AG09319 (cell line): ENCODE measurements at places on chromosomes 7 and 10.
A peak's percentile ranks its signal among the peaks of the same experiment; 100 is the strongest.

DNA sequence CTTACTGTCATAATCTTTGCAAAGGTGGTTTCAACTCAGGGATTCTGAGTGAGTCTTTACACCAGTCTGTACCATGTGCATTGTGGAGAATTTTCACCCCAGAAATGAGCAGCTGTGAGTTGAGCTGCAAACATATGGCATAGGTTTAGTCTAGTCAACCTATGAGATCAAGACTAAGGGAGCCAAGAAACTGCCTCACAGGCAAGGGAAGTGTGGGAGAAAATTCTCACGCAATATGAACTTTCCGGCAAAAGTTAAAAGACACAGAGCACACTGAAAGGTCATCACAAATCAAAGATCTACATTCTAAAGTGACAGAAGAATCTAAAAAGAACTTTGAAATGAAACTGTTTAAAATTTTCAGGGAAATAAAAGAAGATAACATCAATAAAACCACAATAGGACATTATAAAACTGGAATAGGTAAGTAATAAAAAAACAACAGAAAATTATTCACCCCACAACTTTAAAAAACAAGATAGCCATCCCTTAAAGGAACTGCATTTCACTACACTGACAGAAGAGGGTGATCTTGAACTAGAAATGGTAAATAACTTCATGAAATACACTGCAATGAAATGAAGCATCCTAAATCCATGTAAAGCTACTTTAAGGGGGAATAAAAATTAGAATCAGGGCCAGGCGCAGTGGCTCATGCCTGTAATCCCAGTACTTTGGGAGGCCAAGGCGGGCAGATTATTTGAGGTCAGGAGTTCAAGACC lies 63.5 kb downstream of the LGI1 start:
- no peak for DNase-seq

DNA sequence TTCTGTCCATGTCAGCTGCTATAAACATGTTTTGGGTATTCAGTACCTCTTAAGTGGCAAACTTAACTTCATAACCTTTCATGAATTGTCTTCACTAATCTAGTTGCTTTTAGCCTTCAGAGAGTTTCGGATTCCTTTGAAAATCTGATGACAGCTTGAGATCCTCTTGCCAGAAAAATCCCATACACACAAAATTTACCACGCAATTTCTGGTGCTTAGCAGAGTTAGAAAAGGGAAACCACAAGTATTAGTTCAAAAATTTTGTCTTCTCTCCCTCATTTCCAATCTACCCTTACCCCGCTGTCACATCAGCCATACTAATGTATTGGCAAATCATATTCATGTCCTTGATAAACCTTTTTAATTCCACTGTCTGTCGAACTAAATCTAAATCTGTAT lies 72.7 kb upstream of the TMEM106B start:
- no peak for DNase-seq

GRCh38 chr10:80829562-80829961 lies 291.9 kb downstream of the SH2D4B start:
- DNase-seq, result no peak

DNA sequence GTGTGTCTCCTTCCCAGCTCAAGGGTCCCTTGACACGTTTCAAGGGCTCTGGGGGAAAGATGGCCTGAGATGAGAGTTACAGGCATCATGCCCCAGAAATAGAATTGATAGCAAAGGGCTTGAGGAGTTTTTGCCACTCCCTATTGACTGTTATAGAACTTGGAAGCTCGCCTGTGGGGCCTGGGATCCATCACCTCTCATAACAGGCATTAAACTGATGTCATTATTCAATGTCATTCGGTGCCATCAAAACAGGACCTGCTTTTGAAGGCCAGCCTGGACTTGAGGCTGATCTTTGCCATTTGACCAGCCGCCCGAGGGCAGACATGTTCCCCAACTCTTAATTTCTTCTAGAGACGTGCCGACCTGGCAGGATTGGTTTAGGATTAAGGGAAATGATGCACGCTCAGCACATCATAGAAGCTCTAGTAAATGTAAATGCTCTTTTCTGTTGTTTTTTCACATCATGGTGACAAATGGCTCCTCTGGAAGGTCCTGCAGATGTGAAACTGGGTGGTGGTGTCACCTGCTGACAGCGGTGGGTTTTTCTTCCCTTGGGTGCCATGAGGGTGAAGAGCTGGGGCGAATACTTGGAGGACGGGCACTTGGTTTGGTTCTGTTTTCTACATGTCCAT lies 16.7 kb upstream of the KLF6 start:
- no peak for DNase-seq

- no peak for DNase-seq
Measured at GRCh38 chr7:151511946-151512345, 7.7 kb downstream of the RHEB start.

- DNase-seq, result no peak
Measured at GRCh38 chr10:55786461-55787050, 574.5 kb downstream of the ZWINT start.

GRCh38 chr10:1938317-1938716 lies 201.0 kb upstream of the ADARB2 start:
- DNase-seq, result no peak

- DNase-seq, result no peak
Measured at GRCh38 chr7:50710441-50711154, 72.1 kb downstream of the GRB10 start.

DNA sequence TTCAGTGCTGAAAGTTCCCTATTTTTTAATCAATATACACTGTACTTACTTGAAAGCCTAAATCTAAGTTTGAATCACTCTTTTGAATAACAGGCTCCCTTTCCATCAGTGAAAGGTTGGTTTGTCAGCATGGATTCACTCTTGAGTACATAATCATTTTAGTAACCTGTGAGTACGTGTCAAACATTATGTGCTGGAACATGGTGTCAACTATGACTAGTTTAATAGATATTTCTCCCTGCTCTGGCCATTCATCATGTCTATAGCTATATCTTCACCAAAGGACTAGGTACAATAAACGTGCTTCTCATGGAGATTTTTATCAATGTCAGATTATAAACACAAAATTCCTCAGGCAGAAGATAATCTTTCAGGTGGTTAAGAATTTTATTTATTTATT lies 61.7 kb upstream of the MDFIC start:
- DNase-seq, result no peak

DNA sequence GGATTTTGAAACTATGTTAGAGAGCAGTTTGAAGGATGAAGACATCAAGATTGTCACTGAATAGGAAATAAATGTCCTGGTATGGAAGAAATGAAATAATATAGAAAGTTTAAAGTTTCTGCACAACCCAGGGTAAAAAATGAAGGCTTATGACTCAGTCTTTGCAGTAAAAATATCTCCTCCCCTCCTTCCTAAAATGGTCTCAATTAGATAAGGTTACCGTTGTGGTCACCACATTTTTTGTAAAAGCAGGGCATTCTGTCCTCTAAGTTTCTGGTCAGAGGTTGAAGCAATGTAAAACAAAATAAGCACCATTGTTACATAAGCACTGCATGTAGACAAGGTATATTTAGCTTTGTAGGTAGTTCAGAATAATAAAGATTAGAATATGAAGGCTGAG lies 403.5 kb downstream of the SUGCT start:
- no peak for DNase-seq

DNA sequence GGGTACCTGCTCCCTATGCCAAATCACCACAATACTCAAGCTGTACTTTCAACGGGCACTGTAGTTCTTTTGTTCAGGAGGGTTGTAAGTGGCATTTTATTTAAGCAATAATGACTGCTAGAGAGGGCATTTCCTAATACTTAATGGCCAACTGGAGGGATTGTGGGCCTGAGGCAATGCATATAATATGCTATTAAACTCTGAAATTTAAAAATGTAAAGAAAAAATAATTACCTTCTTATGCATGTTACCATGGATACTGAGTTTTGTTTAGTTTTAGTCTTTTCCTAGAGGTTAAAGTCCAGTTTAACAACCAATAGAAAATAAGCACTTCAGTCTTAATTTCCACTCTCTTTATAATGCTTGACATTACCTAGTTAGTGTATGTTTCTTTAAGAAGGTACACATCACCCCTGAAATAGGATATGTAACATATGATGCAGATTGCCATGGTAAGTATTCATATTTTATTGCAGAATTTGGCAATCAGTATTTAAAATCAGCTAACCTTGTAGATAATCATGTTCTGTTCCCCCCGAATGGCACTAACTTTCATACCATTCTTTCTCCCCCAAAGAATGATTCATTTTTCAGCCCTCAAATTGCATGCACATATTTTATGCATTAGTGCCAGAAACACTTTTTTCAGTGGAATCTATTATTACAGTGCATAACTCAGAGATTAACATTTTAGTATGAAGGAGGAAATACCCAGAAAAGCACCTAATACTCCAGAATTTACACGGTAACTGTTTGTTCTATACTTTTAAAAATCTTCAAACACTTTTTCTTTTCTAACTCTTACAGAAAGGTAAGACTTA lies 90.3 kb upstream of the ZNF438 start:
- DNase-seq, result no peak

DNA sequence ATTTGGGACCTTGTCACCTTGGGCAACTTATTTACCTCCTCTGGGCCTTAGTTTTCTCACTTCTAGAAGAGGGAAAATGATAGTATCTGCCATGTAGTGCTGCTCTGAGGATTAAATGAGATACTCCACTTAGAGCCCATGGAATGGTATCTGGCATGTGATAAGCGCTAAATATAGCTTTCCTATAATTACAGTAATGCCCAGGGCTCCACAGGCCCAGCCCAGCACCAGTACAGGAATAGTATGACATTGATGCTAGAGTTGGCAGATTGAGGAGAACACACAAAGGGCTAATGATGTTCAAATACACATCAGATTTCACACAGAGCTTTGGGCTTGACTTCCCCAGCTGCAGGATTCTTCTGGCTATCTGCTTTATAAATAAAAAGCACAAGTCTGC lies 34.9 kb downstream of the FAS start:
- no peak for DNase-seq

- no peak for DNase-seq
Measured at GRCh38 chr10:26566525-26567350, 128.6 kb downstream of the APBB1IP start.

DNA sequence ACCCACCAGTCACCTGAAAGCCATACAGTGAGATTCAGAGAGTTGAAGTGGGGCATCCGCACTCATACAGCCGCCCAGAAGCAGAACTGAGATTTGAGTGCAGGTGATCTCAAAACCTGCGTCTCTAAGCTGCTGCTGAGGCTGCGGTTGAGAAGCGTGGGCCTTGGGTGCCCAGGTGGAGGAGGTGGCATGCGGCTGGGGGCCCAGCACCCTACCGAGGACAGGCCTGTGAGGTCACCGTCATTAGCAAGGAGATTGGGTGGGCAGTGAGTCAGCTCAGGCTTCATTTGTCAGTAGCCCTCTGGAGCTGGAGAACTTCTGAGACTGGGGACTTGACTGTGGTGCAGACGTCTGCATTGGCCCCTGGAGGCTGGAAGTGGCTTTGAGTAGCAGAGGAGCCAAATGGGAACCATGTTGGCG lies 29.8 kb downstream of the ZMIZ1 start:
- no peak for DNase-seq

DNA sequence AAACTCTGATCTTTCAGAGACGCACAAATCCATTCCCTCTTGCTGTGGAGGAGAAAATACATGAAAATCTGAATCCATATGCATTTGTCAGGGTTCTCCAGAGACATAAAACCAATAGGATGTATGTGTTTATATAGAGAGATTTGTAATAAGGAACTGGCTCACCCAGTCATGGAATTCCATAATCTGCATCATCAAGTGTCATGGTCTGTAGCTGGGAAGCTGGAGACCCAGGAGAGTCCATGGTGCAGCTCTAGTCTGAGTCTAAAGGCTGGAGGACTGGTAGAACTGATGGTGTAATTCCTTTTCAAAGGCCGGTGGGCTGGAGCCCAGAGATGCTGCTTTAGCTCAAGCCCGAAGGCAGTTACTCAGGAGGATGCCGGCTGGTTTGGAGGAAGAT lies 134.0 kb downstream of the TCF7L2 start:
- DNase-seq, result no peak

- DNase-seq, result peak; percentile 64
Measured at GRCh38 chr7:46544396-46545008, 623.4 kb upstream of the IGFBP3 start.

- no peak for DNase-seq
Measured at GRCh38 chr10:77574438-77574837, 63.2 kb downstream of the KCNMA1 start.

- no peak for DNase-seq
Measured at GRCh38 chr7:90552521-90552920, 43.6 kb upstream of the CDK14 start.

DNA sequence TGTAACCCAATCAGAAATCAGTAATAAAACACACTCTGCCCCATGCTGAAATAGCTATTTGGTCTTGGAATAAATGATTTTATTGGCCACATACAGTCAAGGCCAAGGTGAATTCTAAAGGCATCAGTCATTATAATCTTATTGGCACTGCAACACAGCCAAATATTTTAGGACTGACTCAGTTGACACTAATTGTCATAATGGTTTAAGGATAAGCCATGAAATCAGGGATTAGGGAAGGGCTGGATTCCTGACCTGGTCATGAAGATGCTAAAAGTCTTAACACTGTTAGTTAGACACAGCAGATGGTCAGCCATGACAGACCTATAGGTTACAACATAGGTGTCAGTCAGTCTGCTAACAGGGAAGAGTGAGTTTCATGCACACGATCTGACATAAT lies 330.3 kb upstream of the NPSR1 start:
- DNase-seq, result no peak

- DNase-seq, result peak; percentile 5
Measured at GRCh38 chr7:17774248-17774647, 166.0 kb downstream of the SNX13 start.

DNA sequence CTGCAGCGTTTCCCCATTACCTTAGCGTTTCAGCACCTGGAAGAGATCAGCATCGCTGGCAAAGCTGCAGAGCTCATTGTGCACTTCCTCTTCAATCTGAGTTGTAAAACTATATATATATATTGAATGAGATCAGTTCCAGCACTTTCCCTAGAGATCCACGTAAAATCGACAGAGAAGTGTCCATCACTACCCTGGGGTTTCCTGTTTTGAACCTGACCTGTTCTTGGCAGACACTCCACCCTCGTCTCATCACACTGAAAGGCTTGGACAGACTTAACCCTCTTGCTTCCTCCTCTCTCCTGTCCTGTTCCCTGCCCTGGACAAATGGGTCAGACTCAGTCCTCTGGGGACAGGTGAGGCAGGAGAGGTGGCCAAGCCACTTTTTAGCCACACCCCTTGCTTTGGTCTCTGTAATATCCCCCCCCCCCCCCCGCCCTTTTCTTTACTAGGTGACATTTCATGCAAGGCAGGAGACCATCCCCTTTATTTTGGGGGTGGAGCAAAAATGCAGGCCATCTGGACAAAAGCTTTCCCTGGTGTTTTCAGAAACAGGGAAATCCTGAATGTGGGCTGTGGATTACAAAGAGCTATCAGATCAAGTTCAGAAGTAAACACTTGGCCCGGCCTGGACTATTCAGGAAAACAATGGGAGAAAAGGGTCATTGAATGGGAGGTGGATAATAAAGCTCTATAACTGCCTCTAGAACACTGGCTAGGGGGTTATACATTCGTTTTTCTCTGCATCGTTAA lies 83.7 kb upstream of the KDM7A start:
- no peak for DNase-seq

- no peak for DNase-seq
Measured at GRCh38 chr10:127346604-127347003, 150.2 kb upstream of the INSYN2A start.

- no peak for DNase-seq
Measured at GRCh38 chr10:115003396-115003795, 65.4 kb downstream of the TRUB1 start.
